ENCODE measurements at places on chromosomes 1 and 21.

GRCh38 chr1:143735764-143736461, 235.9 kb downstream of the FAM72C start:
- DNase-seq = no peak

DNA sequence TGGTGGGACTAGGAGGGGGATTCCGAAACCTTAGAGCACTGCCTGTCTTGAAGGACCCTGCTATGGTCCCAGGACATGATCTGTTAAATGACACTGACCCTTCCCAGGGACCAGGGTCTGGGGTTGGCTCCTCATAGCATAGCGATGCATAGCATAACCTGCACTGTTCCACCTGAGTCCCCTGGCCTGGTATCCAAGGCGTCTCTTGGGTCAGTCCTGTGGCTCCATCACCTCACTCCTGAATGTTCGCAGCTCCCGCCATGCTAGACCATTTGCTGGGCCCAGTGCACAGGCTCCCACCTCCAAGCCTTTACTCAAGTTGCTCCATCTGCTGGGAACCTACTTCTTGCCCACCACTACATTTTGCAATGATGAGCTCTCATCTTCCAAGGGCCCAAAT, 39.0 kb upstream of the MAGOH start:
- no peak for DNase-seq

DNA sequence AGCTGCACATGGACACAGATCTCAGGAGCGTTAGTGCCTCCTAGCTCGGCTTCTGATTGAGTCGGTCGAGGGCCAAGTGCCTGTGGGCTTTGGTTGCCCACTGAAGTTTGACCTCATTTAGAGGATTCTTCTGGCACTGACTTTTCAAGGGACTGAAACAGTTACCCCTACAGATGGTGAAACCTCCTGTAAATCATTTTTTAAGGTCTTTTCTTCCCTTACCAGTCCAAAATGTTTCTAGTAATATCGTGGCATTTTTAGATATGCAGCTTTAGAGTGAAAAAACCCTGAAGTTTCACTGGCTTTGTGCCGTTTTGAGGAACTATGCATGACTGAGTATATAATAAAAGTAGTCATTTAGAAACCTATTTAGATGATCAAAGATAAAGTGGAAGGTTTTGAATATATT, 34.7 kb upstream of the L1TD1 start:
- DNase-seq = no peak

DNA sequence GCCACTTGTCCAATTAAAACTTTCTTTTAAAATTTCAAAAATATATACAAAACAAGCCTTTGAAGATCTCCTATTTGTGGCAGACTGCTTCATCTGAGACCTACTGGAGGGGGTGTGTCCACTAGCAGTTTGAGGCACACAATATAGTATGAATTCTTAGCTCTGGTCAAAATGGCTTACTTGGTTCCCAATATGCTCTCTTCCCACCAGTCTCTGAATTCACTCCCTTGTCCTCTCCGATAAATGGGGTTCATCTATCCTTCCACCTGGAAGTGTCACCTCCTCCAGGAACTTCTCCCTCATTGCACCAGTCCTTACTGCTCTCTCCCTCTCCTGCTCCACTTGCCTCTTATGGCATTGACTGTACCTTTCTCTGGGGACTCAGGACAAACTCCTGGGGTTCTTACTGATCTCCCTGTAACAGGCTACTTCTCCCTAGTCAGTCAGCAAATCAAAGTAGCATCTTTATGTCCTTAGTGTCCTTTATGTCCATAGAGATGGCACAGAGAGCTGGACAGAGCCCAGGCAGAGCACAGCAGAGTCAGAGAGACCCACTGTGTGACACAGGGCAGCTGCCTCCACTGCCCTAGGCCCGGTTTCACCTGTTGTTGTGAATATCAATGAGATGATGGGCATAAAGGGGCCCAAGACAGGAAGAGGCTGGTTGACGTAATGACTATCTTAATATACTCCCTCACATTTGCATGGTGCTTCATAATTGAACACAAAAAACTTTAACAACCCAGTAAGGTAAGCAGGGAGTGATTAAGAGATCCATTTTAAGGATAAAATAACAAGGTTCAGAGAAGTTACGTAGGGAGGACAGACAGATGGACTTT, 3.6 kb downstream of the ASAP3 start:
- no peak for DNase-seq

- DNase-seq = no peak
Measured at GRCh38 chr1:168379104-168379860, 98.6 kb downstream of the TBX19 start.

DNA sequence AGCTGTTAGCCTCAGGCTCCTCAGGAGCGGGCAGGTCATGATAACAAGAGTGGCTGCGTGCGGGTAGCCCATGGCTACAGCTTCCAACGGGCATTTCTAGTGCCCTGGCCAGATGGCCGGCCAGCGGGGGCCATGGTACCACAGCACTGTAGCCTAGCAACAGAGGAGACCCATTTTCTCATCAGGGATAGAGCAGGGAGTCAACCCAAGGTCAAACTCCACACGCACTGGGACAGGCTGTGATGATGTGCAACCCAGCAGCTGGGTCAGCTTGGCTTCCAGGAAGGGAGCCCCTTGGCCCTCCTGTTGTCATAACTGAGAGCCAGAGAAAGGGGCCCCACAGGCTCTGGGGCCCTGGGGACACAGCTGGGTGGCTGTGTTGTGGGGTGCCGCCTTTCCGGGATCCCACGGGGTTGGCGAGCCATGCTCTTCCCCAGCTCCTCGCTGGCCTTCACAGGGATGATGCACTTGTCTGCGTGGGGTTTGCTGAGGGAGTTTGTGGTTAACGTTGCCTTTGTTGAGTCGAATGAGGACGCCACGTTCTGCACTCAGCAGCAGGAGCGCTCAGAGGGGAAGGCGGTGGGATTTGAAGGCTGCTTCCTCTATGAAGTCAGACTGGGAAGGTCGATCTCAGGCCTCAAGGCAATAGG, 46.3 kb downstream of the COL18A1 start:
- no peak for DNase-seq

GRCh38 chr1:230836793-230837192, 31.5 kb downstream of the C1orf198 start:
- DNase-seq = no peak

DNA sequence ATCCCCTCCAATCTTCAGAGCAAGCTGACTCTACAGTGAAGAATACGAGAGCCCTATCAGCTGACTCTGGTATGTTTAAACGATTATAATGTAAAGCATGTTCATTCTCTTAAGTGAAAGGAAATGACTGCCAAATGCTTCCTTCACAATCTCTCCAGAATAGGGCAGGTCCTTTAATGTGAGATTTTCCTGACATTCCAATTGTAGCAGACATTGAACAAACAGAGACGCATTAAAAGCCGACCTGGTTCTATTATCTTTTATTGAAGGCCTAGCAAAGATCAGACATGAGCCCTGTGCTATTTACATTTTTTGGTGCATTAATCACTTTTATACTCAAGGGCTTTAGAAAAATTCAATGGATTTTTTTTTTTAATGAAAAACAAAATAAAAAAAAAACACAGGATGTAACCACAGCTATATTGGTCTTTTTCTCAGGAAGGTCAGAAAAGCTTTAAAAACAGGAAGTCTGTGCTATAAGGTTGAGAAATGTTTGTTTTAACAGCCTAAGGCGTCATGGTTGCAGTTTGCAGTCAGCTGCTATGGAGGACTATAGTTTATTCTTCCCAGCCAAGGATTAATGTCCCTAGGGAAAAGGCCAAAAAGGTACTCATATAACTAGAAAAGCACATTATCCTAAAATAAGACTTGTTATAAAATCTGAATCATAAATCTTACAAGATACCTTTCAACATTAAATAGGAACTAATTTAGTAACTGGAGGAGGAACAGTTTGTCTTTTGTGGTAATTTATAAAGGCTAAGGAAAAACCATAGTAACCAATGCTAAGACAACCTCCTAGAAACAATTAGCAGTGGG, 104.8 kb downstream of the RERE start:
- DNase-seq = no peak

DNA sequence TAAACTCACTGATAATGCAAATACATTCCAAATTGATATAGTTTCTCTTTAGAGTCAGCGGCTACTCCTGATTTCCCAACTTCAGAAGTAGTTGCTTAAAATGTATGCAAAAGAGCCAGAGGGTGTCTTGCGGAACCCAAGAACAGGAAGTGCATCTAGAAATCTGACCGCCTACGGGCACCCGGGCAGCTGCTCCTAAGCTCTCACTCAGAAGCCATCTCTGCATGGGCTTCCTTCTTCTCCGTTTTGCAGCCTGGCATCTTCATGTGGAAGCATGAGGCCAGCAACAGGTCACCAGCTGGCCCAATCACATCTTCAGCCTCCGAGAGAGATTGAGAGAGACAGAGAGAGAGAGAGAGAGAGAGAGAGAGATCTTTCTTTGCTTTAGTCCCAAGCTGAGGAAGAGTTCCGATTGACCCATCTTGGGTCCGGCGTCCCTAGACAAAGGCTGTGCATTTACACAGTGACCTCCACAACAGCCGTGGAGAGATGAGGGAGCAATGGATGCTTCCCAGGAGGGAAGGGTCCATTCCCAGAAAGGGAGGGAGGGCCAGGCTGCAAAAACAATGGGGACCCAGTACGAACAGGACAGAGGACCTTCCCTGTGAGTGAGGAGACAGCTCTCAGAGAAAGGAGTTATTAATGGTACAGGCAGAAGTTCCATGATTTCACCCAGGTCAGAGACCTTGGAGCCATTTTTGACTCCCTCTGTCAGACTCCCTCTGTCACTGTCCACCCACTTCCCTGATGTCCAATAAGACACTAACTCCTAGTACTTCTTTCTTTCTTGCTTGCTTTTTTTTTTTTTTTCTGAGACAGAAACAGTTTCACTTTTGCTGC, 28.2 kb upstream of the SLC30A1 start:
- DNase-seq = no peak

- no peak for DNase-seq
Measured at GRCh38 chr1:3359756-3360440, 94.6 kb upstream of the ARHGEF16 start.

DNA sequence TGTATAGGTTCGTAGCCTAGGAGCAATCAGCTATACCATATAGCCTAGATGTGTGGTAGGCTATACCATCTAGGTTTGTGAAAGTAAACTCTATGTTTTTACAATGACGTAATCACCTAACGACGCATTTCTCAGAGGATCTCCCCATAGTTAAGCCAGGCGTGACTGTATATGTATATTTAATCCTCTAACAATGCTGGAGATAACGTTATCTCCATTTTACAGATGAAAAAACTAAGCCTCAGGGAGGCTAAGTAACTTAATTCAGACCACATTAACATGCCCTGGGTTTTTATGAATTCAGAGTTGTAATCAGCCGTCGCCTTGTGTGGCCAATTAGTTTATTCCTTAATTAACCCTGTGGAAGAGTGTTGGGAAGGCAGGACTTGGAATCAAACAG, 107.7 kb upstream of the PLXNA2 start:
- no peak for DNase-seq

- DNase-seq = no peak
Measured at GRCh38 chr21:39055167-39055767, 128.0 kb downstream of the PSMG1 start.

GRCh38 chr1:46582972-46583371, 21.1 kb downstream of the MKNK1 start:
- DNase-seq = no peak

GRCh38 chr1:227542153-227543120, 20.9 kb upstream of the ZNF678 start:
- peak; percentile 53 for DNase-seq

- no peak for DNase-seq
Measured at GRCh38 chr1:69766431-69767180, 198.9 kb downstream of the LRRC7 start.

DNA sequence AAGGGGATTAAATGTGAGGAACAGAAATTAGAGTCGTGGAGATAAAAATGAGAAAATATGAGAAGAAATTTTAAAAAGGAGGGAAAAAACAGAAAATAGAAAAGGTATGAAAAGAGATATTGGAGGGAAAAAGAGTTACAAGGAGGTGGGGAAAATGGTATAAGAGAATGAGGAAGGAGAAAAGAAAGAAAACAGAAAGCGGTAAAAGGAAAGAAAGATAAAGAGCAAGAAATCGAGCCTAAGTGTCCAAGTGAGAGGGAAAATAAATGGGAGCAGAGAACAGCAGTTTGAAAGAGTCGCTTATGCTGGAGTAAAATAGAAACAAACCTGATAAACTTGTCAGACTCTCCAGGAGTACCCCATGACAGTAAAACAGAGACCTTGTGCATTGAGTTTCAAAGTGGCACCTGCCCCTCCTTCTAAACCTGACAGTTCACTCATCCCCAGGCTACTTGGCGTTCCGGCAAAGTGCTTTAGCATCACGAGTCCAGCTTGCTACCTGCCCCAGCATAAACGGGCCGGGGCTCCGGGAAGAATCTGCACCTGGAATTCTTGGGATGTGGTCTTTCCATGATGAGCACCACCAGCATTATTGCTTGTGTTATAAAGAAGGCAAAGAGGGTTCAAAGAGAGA, 585 bp downstream of the NEGR1 start:
- peak; percentile 16 for DNase-seq

DNA sequence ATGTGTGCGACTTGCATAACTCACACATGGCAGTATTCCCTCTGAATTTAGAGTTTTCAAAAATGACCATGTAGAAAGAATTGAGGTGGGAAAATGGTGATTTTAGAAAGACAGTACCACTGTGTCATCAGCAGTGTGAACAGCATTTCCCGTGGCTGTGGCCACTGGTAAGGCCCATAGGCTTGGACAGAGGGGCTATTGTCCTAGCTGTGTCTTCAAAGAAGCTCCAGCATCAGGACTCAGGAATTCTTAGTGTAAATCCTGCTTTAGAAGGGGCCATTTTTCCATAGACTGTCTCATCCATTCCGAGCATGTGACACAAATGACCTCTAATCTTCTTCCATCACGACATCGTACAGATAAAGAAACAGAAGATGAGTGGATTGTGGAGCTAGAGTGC, 119.3 kb upstream of the BACE2 start:
- no peak for DNase-seq

GRCh38 chr1:195806060-195806459, 802.2 kb downstream of the KCNT2 start:
- DNase-seq = no peak

- DNase-seq = no peak
Measured at GRCh38 chr1:111832521-111833155, 76.9 kb downstream of the DDX20 start.

GRCh38 chr1:247113094-247113497, 8.9 kb upstream of the ZNF669 start:
- no peak for DNase-seq

DNA sequence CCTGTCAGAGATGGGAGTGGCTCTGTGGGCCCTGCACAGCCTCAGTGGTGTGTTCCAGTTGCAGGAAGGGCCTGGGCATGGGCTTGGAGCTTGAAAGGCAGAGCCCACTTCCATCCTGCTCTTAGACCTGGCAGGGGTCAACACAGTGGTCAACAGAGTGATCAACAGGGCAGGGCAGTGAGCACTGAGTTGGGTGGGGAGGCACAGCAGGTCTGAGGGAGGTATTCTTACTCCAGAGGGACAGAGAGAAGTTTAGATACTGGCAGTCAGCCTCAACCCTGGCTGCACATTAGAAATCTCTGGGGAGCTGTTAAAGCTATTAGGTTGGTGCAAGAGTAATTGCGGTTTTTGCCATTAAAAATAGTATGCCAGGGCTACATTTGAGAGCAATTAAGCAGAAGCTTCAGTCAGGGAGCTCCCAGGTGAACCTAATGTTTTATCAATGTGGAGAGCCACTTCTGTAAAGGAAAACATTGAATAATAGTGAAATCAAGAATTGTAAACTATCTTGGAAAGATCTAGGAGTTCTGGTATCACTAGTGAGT, 37.7 kb downstream of the SH3BGR start:
- DNase-seq = no peak
